Activated T-cell treated with anti-CD3 and anti-CD28 coated beads, Interleukin-2, amount 50 U/mL, for 4 hours (primary cell): ENCODE measurements at places on chromosomes 16 and 17.

GRCh38 chr17:80445726-80446110 lies 30.7 kb downstream of the NPTX1 start:
- no peak for DNase-seq

GRCh38 chr16:87149051-87149450 lies 168.1 kb downstream of the C16orf95 start:
- no peak for DNase-seq

DNA sequence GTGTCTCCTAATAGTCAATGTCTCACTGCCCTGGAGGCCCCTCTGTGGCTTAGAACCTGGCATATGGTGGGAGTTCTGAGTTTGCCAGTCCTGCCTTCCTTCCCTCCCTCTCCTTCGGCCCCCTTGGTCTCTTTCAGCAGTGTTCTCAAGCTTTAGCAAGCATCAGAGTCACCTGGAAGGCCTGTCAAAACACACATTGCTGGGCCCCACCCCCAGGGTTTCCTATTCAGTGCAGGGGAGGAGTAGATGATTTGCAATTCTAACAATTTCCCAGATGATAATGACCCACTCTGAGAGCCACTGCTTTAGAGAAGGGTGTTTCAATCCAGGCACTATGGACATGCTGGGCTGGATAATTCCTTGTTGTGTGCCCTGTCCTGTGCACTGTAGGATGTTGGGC lies 26.4 kb upstream of the TMEM220 start:
- DNase-seq, result no peak

DNA sequence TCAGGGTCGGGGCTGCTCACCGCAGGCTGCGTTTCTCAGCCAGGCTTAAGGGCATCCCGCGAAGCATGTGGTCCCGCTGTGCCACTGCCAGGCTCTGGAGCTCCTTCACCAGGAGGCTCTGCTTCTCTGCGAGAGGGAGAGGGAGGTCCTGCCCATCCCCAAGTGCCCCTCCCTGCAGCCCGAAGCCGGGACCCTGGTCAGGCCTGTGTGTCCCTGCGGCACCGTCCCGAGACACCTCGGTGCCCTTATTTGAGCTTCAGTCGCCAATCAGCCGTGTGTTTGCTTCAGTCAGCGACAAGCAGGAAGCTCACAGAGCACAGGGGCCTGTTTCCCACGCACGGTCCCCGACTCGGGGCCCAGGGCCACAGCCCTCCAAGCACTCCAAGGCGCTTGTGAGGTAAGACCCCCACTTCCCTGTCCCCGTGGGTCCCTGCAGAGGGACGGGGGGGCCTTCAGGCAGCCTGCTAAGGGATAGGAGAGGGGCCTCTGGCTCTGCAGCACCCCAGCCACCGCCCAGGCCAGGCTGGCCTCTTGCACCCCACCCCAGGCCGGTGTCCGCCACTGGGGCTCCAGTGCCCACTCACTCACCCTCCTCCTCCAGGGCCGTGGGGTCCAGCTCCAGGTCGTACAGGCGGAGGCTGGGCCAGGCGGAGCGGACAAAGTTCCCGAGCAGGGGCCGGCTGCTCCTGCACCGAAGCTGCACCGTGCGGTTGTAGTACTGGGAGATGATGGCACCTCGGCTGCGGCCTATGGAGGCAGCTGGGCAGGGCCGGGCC lies 3.2 kb downstream of the TMC6 start:
- no peak for DNase-seq
